Prostate gland (tissue), 2 donors: ENCODE measurements at places on chromosomes 3 and 15. TPM values are rescaled to one million over a fixed set of nuclear protein-coding genes. Genes with fewer than 3 reads are reported as not detected.

- H3K27me3 ChIP-seq: no peaks in the 10 kb centered on the region
- H3K4me1 ChIP-seq: no peaks in the 10 kb centered on the region
- no peak overlapping the region for H3K27ac ChIP-seq
- no peaks in the 10 kb centered on the region for H3K36me3 ChIP-seq
- DNase-seq: no peak
These were observed 137.2 kb upstream of the SUCLG2 start for GRCh38 chr3:67791620-67792019.

DNA sequence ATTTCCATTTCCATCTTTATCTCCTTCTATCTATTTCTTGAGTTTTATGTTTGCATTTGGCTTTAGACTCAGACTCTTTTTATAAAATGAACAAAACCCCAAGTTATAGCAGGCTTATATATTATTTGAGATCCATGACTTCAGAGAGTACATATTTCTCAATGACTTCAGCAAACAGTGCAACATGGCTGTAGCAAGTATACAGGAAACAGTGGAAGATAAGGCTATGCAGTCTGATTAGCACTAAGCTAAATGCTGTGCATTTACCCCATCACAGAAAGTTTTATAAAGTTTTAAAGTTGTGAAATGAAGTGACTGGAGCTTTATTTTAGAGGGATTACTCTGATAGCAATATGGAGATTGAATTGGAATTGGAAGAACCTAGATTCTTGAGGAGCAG is 463.5 kb upstream of the TGFBR2 start:
- H3K4me3 ChIP-seq: no peak overlapping the region
- H3K36me3 ChIP-seq: no peaks in the 10 kb centered on the region

- no peak for DNase-seq
- H3K4me3 ChIP-seq: no peak overlapping the region
- no peaks in the 10 kb centered on the region for H3K4me1 ChIP-seq
These were observed 145.8 kb upstream of the THRB start for GRCh38 chr3:24640330-24640877.

GRCh38 chr3:171755015-171755589 is 55.2 kb downstream of the PLD1 start:
- no peak overlapping the region for H3K4me3 ChIP-seq
- H3K4me1 ChIP-seq: no peaks in the 10 kb centered on the region
- no peaks in the 10 kb centered on the region for H3K27me3 ChIP-seq
- H3K36me3 ChIP-seq: no peaks in the 10 kb centered on the region

UCN2 gene
- total RNA-seq: 1.6 TPM

DNA sequence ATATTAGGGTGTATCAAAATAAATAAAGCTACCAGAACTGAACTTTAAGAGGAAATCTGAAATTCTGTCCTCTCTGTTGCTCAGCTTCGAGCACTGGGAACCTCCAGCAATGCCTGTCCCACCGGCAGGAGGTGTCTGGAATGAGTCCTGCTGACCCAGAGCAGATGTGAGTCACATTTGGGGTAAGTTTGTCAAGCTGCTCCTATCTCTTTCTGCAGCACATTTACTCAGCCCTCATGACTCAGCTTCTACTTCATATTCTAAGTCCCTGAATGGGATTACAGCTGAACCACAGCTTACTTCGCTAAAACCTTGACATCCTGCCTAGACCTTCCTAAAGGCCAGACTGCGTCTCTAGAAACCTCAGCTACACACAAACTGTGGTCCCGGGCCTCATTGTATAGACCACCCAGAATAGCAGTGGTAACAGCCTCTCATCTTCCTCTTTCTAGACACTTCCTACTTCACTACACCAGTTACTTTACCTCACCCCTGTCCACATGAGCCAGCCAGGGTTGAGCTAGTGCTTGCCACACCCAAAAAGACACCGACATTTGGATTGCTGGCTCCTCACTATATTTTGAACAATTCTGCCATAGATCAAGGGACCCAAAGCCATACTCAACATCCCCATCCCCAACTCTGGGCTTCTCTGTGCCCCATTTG is 109.6 kb upstream of the TMCO5A start:
- no peaks in the 10 kb centered on the region for H3K27me3 ChIP-seq
- H3K27ac ChIP-seq: no peak overlapping the region
- no peak overlapping the region for H3K4me3 ChIP-seq
- H3K4me1 ChIP-seq: no peaks in the 10 kb centered on the region
- DNase-seq: no peak
- H3K36me3 ChIP-seq: no peaks in the 10 kb centered on the region

GRCh38 chr3:159950156-159950898 is 38.3 kb upstream of the IL12A start:
- DNase-seq: no peak
- H3K27ac ChIP-seq: no peak overlapping the region
- no peak overlapping the region for H3K4me3 ChIP-seq
- H3K4me1 ChIP-seq: no peaks in the 10 kb centered on the region
- no peaks in the 10 kb centered on the region for H3K27me3 ChIP-seq

DNA sequence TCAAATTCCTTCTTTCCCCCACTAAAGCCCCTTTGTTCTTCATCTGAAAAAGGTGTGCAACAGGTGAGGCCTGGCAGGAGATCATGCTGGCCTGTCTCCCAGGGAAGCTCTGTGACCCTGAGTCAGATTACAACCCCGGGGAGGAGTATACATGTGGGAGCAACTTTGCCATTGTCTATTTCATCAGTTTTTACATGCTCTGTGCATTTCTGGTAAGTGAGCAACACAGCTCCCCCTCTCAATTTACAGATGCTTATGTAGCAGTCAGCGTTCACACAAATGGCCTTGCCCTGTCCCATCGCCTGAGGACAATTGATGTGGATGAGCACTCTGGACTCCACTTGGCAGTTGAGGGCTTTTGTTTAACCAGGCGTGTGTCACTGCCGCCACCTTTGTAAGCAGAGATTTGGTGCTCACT is 70.4 kb downstream of the CHDH start:
- no peaks in the 10 kb centered on the region for H3K27me3 ChIP-seq
- H3K4me3 ChIP-seq: no peak overlapping the region
- no peaks in the 10 kb centered on the region for H3K36me3 ChIP-seq
- no peak overlapping the region for H3K27ac ChIP-seq
- DNase-seq: no peak

DNA sequence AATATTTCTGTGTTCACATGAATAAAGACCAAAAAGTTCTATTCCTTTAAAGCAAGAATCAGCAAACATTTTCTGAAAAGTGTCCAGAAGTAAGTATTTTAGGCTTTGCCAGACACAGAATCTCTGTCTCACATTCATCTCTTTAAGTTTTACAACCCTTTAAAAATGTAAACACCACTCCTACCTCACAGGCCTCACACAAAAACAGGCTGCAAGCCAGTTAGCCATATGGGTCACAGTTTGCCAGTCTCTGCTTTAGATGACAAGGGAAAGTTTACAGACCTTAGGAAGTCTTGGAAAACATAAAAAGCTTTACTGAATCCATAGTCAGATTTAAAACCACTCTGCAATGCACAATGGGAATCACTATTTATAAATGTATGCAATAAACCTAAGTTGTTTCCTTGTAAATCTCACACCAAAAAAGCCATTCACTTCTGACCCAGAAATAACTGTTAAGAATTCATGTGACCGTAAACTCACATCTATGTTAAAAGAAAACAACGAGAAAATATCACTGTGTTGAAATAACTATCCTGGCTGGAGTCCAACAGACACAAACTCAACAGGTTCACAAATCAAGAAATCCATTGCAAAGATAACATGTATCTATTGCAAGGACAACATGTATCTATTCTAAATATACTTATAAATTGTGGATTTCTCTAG is 308.2 kb downstream of the ULK4 start:
- H3K27ac ChIP-seq: no peak overlapping the region
- H3K36me3 ChIP-seq: no peaks in the 10 kb centered on the region
- no peak overlapping the region for H3K4me3 ChIP-seq

DNA sequence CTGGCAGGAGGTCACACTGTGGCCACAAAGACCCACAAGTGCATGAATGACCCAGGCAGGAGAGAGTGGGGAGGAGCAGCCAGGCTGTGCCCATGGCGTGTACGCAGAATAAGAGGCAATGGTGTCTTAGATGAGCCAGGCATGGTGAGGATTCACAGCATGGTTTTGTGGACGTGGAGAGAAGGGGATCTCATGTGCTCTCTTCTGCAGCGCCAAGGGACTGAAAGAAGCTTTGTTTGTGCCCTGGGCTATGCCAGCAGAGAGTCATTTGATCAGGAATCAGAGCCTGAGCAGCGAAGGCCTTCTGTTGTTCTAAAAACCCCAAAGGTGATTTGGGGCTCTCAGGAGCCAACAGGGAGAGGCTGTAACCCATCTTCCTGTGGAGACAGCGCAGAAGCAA is 18.7 kb upstream of the RPP14 start:
- no peak for DNase-seq
- no peaks in the 10 kb centered on the region for H3K27me3 ChIP-seq
- H3K36me3 ChIP-seq: no peaks in the 10 kb centered on the region
- H3K4me1 ChIP-seq: no peaks in the 10 kb centered on the region
- no peak overlapping the region for H3K27ac ChIP-seq

DNA sequence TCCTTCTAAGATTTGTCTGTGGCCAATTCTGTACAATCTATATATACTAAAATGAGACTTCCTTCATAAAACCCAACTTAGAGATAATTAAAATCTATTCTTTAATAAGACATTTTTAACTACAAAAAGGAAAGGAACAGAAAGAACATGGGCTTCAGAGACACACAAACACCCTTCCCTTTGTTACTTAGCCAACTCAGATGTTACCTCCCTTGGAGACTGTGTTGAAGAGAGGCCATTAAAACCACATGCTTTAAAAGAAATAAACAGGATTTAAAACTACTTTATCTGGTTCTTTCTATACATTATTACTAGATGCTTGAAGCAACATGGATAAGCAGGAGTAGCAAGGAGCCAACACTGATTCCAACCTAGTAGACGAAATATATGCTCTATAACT is 42.0 kb downstream of the LRRFIP2 start:
- H3K27me3 ChIP-seq: no peaks in the 10 kb centered on the region
- no peak for DNase-seq
- no peak overlapping the region for H3K4me3 ChIP-seq

DNA sequence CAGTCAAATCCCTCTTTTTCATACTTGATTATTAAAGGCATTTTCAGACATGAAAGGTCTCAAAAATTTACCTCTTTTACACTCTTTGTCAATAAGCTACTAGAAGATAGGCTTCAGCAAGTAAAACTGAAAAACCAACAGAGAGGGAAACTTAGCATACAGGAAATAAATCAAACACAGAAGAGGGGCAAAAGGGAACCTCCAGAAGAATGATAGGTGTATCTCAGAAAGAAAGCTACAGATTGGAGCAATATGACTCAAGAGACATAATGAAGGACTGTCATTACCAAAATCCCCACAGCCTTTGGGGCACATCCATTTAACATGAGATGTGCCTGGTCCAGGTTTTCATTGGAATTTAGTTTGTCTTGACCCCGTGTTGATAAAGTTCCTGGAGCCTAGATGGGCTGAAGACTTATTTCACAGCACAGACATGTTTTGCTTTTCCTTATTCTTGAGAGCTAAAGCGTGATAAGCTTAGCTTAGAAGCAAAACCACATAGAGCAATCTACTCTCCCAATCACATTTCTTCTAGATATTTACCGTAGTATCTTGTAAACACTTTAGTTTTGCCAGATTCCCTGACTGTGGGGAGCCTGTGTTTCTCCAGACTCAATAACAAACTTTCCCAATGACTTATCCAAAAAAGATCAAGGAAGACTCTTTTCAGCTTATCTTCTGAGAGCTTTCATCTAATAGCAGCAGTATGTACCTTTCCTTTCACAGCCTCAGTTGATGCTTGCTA is 11.7 kb downstream of the LRRFIP2 start:
- peak overlapping the region; percentile 23 for H3K27ac ChIP-seq
- DNase-seq: no peak
- no peaks in the 10 kb centered on the region for H3K4me1 ChIP-seq

CTDSPL gene
- 60.3 TPM for total RNA-seq

DNA sequence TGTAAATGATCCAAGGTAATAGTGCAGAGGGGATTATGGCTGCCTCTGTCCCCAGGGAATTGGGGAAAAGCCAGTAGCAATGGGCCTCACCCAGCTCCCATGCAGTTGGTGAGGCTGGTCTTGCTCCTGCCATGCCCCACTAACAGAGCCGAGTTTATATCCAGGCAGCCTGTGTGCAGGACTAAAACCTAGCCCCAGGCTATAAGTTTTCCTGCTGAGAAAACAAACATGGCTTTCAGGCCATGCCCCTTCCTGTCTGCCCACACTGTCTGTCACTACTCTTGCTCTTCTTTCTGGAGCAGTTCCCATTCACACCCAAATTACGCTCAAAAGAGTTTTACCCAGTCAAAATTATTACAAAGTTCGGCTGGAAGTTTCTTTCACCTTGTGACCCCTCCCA is 73.5 kb upstream of the SPATA16 start:
- no peaks in the 10 kb centered on the region for H3K4me1 ChIP-seq
- no peaks in the 10 kb centered on the region for H3K27me3 ChIP-seq
- H3K27ac ChIP-seq: no peak overlapping the region
- no peak overlapping the region for H3K4me3 ChIP-seq

GRCh38 chr15:48800811-48801455 is 9.9 kb downstream of the CEP152 start:
- no peak overlapping the region for H3K4me3 ChIP-seq
- H3K27ac ChIP-seq: no peak overlapping the region
- no peaks in the 10 kb centered on the region for H3K36me3 ChIP-seq
- H3K27me3 ChIP-seq: no peaks in the 10 kb centered on the region

DNA sequence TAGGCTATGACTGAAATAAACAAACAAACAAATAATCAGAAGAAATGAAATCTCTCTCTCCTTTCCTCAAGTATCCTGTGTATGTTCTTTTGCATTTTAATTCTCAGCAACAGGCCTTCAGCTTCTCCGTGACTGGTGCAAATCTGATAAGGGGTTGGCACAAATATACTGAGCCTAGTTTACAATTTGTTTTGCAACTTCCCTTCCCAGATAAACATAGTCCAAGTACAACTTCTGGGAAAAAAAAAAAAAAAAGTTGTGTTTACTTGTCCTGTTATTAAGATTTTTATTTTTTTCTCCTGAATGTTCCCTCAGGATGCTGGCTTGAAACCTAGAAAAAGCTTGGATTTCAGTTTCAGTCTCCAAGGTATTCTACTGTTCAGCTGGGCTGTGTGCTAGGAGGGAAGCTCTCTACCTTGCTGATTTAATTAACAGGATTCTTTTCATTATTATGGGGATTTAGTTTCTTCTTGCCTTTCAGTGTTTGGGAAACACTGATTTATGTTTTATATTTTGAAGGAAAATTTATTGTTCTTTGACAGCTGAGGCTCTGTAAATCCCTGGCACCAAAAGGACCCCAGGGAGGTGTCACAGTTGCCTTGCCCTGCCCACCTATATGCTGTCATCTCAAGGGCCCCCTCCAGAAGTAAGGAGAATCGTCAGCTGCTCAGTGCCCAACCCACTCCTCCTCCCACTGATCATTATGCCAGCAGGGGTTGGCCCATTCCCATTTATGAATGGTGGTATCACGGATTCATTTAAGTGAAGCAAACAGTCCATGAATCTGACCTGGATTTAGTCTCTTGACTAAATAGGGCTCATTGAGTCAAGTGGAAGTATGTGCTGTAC is 185.2 kb downstream of the MEIS2 start:
- peak overlapping the region; percentile 50 for H3K27ac ChIP-seq
- no peak for DNase-seq
- no peaks in the 10 kb centered on the region for H3K27me3 ChIP-seq
